Frontal cortex (tissue), 4 donors: ENCODE measurements at places on chromosomes 5 and 9.

GRCh38 chr9:125609744-125610143, 97.3 kb downstream of the MAPKAP1 start:
- no peak for DNase-seq

DNA sequence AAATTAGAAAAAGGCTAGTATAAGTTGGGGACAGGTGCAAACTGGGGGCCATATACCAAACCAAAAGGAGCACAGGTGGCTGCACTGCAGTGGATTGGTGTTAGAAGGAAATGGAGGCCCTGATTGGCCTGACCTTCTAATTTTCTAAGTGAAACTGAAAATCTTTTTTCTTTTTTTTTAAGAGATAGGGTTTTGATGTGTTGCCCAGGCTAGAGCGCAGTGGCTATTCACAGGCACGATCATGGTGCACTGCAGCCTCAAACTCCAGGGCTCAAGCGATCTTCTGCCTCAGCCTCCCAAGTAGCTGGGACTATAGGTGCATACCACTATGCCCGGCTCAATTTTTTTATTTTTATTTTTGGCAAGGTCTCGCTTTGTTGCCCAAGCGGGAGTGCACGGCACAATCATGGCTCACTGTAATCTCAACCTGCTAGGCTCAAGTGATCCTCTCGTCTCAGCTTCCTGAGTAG, 9.8 kb upstream of the CCDC69 start:
- DNase-seq, result no peak

DNA sequence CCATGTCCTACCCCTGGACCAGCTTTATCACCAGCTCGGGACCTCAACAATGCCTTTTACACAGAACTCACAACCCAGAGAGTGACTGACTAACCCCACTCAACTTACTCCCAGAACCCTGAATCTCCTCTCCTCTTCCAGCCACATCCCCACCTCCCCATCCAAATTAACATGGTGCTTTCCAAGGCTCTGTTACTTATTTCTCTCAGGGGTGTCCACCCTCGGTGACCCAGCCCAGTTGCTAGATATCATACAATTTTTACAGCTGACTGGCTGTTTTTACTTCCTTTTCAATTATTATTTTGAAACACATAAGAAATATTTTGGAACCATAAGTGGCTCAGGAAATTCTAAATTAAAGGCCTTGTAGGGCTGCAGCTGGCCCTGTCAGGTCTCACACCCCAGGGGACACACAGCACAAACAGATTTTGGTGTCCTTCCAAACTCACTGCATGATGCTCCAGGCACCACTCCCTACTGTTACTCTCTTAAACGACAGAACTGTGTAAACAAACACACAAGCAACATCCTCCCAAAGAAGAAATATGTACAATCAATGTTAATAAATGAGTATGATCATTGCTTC, 180.6 kb downstream of the ADAMTS12 start:
- DNase-seq, result no peak

- no peak for DNase-seq
Measured at GRCh38 chr5:93164690-93165089, 416.3 kb downstream of the NR2F1-AS1 start.

DNA sequence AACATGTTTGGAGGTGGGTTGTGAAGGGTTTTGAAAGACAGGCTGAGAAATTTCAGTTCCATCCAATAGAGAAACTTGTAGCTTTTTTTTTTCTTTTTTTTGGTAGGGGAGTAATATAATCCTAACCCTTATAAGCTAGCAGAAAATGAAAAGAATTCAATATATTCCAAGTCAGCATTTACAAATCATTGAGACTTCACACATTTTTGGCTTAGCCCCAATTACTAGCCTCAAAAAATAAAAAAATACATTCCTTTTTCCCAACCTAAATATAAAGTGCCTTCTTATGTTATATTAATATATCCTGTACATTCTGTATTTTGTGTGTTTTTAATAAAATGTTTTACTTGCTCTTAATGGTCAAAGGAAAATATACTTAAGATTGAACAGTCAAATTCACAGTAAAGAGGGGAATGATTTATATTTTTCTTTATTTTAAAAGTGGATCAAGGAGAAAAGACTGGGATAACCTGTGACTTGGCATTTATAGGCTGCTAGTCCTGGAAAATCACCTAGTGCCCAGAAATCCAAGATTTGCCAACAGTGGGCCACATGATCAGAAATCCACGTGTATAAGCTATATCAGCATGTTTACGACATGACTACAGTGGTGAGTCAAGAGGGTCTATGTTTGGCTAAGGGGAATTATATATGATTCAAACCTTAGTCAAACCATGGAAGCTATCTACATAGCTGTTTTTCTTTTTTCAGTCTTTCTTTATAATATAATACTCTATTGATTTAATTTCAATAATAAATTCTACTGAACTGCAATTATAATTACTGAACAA, 14.5 kb downstream of the HACD4 start:
- no peak for DNase-seq

DNA sequence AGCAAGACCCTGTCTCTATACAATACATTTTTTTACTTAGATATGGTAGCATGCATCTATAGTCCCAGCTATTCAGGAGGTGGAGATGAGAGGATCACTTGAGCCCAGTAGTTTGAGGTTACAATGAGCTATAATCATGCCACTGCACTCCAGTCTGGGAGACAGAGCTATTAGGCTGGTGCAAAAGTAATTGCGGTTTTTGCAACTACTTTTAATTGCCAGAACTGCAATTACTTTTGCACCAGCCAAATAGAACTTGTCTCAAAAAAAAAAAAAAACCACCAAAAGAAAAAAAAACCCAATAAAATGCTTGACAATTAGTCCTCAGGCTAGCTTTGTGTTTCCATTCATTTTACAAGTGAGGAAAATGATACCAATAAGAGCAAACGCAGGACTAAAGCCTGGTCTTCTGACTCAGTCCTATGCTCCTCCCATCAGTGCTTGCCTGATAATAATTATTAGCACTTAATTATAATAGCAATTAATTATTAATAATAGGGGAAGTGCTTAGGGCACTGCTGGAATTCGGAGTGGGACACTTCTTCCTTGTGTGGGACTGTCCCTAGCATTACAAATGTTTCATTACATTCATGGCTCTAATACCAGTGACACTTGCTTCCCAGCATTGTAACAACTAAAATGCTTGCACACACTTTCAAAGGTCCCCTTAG, 73.1 kb upstream of the TAF1L start:
- DNase-seq, result no peak

- DNase-seq, result no peak
Measured at GRCh38 chr5:63375851-63376250, 586.4 kb downstream of the HTR1A start.

DNA sequence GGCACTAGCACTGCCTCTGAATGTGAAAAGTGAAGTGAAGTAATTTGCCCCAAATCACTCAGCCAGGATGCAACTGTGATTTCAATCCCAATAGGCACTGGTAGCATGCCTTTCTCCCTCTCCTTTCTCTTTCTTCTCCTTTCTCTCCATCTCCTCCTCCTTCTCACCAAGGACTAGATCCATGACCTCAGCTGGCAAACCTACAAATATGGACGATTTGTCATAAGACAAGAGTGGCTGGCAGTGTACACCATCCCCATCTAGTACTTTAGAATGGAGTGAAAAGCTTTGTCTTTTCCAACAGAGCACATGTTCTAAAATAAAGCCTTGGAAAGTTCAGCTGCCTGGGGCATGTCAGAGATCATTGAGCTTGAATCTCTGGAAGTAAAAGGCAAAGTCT, 574.7 kb upstream of the CLINT1 start:
- no peak for DNase-seq

GRCh38 chr9:1298046-1298445, 247.9 kb downstream of the DMRT2 start:
- DNase-seq, result no peak

DNA sequence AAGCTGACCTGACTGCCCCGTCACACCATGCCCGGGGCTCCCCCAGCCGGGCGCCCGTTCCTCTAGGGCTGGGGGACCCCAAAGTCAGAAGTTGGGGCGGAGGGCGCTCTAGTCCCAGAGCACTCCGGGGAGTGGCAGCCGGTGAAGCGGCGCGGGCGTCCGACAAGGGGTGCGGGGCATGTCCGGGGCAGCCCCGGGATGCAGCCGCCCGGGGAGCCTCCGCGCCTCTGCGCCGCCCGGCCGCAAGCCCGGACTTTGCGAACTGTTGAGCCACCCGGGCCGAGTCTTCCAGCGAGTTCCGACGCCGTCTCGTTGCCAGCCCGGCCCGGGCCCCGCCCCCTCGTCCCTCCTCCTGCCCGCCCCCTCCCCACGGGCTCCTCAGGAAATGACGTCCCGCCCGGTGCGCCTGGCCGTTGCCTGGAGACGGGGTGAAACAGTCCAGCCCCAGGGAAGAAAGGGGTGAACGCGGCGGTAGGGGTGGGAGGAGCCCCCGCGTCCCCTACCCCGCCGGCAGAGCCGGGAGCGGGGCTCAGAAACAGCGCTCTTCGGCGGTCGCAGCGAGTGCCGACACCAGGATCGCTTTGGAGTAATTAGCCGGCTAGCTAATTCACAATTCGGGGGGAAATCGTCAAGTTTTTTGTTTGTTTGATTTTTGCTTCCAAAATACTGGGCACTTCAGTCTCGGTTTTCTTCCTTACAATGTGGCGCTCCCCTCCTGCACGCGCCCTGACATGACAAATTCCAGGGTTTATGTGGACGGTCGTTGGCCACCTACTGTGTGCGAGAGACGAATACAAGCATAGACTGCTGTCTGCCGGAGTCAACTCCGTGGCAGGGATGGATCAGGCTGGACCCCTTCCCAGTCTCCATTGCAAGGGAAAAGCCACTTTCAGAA, at the start of gene WHRN:
Gene WHRN, minus strand, starts transcription at position 287 of the 895 bp plus-strand sequence. CDS start 672 bp downstream, outside the sequence.
- DNase-seq, result peak; percentile 92

- no peak for DNase-seq
Measured at GRCh38 chr5:144135113-144135762, 35.2 kb downstream of the YIPF5 start.

- no peak for DNase-seq
Measured at GRCh38 chr9:129677456-129677855, 12.0 kb downstream of the PRRX2 start.

DNA sequence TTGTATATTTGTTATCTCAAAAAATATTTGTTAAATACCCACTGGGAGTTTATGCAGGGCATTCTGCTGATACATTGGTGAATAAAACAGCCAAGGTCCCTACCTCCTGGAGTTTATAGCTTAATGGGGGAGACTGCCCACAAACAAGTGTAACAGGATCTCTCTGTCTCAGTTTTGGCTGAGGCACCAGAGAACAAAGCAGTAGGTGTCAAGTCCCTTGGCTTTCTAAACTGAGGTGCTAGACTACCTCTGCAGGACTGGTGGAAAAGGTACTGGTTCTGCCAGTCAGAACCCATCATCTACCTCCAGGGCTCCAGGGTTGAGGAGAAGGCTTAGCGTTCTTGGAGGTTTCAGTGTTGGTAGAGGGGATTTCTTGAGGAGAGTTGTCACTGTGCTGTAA, 188.4 kb upstream of the ELL2 start:
- no peak for DNase-seq

DNA sequence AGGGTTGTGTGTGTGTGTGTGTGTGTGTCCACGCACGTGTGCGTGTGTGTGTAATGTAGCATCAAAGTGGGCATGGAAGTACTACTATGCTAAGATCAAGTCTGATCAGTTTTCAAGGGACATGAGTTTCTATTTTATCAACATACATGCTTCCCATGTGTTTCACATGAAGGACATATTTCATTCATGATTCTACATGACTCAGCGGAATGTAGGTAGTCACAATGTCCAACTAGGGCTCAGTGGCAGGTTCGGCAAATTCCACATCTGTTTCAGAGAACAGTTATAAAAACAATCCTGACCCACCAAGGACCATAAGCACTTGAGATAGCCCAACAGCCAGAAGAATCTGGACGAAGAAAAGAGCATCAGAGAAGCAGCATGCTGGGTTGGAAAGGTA, 148.3 kb downstream of the SPOCK1 start:
- no peak for DNase-seq

DNA sequence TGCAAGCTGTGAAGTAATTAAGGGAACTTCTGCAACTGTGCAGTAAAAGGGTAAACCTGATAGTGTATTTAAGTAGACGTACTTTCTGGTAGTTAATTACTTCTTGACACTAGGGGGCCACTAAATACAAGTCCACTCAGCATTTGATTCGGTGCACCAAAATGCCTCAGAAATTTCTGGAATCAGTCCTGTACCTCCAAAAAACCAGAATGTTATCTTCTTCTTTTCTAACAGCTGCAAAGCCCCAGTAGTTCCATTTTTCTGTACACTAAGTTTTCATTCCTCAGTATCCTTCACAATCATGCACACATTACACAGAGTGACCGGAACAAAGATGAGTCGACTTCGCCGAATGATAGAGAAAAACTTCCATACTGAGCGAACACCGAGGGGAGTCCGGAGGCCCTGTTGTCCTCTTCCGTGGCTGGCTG, 484 bp downstream of the GFM2 start:
- no peak for DNase-seq

DNA sequence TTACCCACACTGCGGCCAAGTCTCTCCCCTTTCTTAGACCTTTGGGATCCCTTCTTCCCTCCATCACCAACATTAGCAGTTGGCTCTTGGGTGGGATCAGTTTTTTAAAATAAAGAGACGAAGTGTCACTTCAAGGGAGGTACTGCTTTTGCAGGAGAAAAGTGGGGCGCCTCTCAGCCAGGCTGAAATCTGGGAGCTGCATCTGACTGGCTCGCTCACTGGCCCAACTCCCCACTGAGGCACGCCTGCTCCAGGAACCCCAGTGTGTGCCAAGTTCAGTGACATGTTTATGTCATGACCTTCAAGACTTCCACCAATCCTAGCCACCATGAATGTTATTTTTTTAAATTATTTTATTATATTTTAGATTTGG, 130.5 kb downstream of the MVB12B start:
- no peak for DNase-seq

DNA sequence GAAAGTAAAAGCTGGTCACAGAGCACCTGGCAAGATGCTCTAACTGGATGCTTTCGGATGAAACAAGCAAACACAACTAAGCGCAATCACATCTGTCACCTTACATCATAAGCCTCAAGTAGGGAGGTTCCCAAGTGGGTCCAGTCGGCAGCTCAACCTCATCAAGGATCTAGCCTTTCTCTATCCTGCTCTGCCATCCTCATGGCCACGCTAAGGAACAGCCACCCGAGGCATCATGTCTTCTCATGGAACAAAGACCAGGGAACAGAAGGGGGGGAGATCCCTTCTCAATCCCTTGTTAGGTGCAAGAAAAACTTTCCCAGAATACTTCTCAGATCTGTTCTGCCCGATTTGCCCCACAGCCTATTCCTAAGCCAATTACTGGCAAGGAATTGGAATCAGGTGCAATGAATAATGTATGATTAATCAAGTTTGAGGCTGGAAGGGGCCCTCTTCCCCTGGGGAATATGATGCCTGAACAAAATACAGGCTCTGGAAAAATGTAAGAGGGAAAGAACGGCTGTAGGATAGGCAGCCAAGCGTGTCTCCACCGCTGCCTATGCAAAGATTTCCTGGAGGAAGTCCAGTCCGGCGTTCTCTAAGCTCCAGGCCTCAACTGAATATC, 1.3 kb upstream of the HABP4 start:
- DNase-seq, result no peak

GRCh38 chr5:81553567-81554212, 159.8 kb upstream of the ACOT12 start:
- no peak for DNase-seq

GRCh38 chr9:23747088-23748075, 78.7 kb downstream of the ELAVL2 start:
- no peak for DNase-seq

- peak; percentile 56 for DNase-seq
Measured at GRCh38 chr5:178145965-178146820, 7.5 kb downstream of the NHP2 start.

GRCh38 chr5:22500556-22500955, 352.6 kb downstream of the CDH12 start:
- no peak for DNase-seq
